ENCODE measurements at places on chromosomes 2 and 18.

DNA sequence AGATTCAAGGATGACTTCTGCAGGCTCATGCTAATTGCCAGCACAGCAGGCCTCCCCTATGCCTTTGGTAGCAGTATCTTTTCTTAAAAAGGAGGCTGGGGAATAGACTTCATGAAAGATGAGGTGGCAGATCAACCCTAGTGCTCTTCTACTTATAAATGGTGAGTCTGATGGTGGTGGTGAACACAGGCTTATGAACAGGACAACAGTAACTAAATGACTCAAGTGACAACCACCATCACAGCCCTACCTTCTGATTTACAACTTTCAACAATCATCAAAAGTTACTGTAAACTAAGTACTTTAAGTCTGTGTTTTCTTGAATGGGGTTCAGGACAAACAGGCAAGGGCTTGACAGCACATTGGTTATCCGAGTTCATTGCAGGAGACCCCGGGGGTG lies 39.3 kb downstream of the PAIP2B start:
- no peak for DNase-seq

DNA sequence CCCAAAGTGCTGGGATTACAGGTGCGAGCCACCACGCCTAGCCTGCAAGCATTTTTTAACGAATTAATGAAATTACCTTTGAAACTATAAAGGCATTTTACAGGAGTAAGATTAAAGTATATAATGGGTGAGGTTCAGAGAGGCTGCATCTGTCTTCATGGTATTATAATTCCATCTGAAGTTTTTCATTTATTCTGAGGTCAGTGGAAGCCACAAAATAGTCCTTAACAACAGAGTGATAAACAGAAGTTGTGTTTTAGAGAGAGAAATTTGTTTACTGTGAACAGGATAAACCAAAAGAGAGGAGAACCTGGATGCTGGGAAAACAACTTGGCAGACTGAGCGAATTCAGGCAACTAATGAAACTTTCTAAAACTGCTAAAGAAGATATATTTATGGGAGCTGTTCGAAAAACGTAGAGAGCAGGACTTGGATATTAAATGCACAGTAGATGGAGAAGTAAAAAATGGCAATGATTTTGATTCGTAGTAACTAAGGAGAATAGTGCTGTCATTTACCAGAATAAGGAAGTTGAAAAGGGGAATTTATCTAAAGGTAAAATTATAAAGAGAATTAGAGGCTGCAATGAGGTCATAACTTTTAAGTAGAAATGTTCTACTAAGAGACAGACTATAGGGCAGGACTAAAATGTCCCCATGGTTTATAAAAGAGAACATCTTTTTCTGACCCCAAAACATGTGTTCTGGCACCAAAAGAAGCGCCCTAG lies 37.9 kb upstream of the ITGA4 start:
- no peak for DNase-seq

- DNase-seq = no peak
Observed at GRCh38 chr2:190683802-190684201, 34.9 kb downstream of the NAB1 start.

DNA sequence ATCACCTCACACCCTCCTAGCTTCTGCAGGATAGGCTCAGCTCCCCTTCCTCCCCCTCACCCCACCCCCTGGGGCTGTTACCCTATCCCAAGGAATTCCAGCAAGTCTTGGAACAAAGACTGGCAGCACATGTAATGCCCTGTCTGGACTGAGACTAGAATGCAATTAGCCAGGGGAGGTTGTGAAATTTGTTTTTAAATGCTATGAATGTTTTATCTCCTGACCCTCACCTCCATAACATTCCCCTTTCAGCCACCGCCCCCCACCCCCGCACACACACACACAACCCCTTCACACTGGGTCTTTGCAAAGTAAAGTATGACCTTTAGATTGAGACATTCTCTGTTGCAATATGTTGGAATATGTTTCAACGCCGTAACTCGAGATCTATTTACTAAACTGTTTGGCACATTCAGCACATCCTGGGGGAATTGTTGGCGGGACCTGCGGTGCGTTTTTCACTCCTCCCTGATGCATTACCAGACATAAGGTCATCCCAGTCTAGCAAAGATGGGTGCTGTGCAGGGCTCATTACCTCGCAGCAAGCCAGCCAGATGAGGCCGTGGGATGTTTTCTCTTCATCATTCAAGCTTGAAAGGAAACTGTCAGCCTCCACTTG lies 290.7 kb upstream of the SLC14A2 start:
- no peak for DNase-seq

GRCh38 chr2:72916743-72917137 lies 579 bp upstream of the EMX1 start:
- no peak for DNase-seq

DNA sequence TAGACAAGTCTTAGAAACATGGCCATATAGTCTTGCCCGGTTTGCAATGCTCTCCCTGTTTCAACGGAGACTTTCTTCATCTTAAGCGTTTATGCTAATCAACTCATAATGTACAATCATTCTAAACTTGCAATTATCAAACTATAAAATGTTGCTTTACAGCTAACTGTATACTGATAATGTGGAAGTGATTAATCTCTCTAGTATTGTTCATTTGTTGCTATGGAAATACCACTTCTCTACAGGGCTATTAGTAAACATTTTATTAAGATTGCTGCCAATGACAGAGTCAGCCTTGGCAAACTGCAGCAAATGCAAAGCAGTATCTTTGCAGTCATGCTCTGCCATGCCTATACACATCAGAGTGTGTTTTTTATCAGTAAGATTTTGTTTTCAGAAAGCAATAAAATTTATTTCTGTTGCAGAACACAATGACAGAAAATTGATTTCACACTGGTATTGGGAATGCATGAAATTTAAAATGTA lies 1201.8 kb upstream of the CDH2 start:
- no peak for DNase-seq

- no peak for DNase-seq
Observed at GRCh38 chr2:101130081-101130480, 21.1 kb downstream of the TBC1D8 start.

DNA sequence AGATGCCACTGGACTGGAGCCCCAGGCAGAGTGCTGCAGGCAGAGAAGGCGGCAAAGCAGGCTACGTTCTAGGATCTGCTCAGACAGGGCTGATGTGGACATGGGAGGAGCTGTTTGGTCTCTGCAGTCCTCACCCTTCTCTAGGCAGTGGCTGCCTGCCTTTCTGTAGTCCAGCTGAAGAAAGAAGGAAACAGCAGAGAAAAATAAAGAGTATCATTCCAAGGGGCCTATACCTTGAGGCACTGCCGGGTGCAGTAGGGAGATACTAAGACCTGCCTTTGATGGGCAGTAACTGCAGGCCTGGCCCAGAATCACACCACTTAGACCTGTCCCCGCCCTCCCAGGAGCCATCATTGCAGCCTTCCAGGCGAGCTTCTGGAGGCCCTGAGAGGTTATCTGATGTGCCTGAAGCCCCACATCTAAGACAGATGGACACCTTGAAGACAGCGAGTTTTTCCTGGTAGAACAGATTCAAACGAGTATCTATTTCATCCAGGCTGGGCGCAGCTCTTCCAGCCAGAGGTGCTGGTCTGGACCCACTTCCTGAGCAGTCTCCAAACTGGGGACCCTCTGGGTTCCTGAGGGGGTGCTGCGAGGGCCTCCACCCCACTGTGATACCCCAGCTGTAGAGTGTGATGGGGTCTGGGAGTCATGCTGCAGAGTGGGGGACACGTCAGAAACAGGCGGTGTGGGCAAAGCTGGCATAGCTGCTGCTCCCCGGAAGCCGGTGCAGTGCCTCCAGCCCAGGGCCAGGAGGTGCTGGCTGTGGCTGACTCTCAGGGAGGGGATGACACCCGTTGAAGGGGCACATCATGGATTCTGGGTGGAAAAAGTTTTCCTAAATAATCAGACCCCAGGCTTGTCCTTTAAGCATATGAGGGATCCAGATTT lies 87.3 kb upstream of the OTOS start:
- no peak for DNase-seq

DNA sequence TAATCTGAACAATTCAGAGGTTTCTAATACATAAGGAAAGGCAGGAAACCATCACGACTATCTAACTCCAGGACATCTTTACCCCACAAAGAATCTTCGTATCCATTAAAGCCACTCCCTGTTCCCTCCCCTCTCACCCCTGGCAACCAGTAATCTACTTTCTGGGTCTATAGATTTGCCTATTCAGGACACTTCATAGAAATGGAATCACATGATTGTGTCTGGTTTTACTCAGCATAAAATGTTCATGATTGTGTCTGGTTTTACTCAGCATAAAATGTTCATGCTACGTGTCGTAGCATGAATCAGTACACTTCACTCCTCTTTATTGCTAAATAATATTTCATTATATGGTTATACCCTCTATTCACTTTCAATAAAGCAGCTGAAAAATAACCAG lies 11.6 kb downstream of the FECH start:
- no peak for DNase-seq

- DNase-seq = no peak
Observed at GRCh38 chr2:148519013-148519412, 125.5 kb upstream of the EPC2 start.

DNA sequence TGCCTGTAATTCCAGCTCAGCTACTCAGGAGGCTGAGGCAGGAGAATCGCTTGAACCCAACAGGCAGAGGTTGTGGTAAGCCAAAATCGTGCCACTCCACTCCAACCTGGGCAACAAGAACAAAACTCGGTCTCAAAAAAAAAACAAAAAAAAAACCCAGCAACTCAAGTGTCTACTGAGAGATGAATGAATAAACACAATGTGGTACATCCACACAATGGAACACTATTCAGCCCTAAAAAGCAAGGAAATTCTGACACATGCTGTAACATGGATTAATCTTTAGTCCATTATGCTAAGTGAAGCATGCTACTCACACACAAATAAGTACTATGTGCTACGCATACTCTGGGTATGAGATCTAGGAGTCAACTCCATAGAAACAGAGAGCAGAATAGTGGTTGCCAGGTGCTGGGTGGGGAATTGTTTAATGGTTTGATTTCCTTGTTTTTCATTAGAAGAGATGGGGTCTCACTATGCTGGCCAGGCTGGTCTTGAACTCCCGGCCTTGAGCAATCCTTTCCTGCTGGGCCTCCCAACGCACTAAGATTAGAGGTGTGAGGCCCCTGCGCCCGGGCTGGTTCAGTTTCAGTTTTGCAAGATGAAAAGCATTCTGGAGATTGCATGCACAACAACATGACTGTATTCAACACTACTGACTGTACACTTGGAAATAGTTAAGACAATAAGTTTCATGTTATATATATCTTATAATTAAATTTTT lies 15.9 kb downstream of the SMPD4 start:
- DNase-seq = no peak

DNA sequence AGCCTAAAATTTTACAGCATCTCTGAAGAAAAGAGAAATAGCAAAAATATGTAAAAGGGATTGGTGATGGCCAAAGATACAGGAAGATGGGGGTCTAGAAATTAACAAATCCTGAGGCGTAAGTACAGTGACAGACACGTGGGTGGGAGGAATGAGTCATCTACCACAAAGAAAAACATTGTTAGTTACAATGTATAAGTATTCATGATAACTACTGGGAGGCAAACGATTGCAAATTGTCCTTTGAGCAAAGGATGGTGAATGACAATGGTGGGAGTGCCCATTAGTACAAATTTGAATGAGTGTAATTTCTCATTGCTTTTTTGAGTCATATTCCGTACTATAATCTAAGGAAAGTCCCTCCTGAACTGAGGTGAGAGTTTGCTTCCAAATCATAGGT lies 809.0 kb upstream of the FAM98A start:
- DNase-seq = no peak

DNA sequence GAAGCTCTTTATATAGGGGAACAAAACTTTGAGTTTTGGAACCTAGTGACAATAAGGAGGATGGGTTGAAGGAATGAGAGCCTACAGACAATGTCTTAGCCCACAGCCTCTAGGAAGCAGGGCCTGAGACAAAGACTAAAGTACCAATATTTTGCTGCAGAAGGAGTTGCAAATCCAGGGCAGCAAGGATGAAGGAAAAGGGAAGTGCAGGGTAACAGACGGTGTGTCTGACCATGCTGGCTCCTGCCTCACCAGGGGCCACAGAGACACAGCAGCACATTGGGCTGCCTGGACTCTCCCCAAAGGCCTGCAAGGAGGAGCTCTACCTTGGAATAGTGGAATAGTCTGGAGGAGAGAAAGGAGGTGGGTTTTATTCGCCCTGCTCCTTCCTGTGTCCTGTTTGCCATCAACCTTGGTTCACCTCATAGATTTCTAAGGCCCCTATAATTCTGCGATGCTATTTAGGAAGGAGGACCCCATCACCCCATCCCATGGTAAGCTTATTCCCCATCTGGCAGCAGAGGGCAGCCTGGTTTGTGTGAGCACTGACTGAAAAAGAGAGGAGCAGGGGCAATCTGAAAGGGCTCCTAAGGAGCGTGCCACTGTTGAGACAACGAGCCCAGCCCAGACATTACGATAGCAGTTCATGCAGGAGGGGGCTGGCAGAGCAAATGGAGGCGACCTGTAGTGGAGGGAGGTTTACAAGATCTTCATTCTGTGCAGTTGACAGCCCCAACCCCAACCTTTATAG lies 143.4 kb downstream of the MGAT5 start:
- DNase-seq = no peak

DNA sequence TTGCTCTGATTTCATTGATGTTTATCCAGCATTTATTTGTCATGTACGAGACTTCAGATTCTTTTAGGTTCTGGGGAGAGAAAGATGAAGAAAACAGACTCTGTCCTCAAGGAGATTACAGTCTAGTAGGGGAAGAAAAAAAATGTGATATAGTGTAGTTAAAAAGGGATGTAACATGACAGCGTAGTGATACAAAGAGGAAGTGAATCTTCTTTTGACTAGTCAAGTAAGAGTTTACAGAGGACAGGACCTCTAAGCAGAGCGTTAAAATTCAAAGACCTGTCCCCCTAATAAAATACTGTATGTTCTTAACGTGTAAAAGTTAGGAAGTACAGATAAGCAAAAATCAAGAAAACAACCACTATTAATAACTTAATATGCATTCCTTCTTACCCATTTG lies 47.7 kb downstream of the NCOA1 start:
- no peak for DNase-seq

DNA sequence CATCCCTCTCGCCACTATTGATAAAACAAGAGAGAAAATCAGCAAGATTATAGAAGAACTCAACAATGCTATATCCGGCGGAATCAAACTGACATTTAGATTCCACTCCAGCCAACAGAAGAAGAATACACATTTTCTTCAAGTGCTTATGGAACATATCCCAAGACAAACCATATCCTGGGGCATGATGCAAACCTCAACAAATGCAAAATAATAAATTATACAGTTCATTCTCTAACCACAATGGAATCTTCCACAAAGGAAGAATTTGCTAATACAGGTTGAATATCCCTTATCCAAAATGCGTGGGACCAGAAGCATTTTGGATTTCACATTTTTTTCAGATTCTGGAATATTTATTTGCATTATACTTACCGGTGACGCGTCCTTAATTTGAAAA lies 51.4 kb upstream of the YPEL5 start:
- no peak for DNase-seq

GRCh38 chr2:165757906-165758675 lies 36.0 kb downstream of the GALNT3 start:
- no peak for DNase-seq
